DMS79 treated with DMSO at 0.1 percent for 48 hours (cell line): ENCODE measurements at places on chromosomes 5 and 9.

- DNase-seq: no peak
These were observed 587.6 kb upstream of the CDH18 start for GRCh38 chr5:20575571-20575970.

DNA sequence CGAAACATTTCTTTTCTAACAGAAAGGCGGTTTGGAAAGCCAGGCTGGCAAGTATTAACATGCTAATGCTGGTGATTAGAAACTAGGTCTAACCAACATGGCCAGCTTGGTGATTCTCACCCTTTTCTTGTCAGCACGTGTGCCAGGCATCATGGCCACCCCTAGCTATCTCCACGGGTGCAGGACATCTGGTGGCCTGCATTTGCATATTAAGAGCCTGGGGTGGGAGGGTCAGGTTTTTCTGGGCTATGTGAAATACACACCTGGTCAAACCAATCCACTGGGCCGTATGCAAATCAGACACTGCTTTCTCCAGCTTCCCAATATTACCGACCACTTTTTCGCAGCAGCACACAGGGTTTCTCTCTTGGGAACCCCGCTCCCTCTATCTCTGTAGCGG is 612.1 kb downstream of the PTPRD start:
- no peak for DNase-seq

GRCh38 chr9:98576354-98576753 is 132.4 kb downstream of the GABBR2 start:
- DNase-seq: no peak

- DNase-seq: no peak
These were observed 292.9 kb upstream of the MSX2 start for GRCh38 chr5:174431504-174431903.

GRCh38 chr5:137737349-137738131 is 1.7 kb upstream of the KLHL3 start:
- no peak for DNase-seq

DNA sequence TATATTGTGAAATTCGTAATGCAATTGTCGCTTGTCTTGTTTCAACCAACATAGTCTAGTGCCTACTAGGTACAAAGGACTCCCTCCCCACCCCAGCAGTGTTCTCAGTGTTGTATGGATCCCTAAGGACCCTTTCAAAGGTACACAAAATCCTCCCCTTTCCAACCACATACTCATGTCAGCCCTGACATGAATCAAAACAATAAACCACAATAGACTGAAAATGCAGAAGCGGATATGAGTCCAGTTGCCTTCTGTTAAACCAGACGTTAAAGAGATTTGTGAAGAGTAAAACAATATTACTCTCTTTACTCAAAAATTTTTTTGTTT is 82.4 kb upstream of the IFNK start:
- DNase-seq: no peak

GRCh38 chr9:92754091-92754745 is 10.4 kb downstream of the BICD2 start:
- DNase-seq: no peak

DNA sequence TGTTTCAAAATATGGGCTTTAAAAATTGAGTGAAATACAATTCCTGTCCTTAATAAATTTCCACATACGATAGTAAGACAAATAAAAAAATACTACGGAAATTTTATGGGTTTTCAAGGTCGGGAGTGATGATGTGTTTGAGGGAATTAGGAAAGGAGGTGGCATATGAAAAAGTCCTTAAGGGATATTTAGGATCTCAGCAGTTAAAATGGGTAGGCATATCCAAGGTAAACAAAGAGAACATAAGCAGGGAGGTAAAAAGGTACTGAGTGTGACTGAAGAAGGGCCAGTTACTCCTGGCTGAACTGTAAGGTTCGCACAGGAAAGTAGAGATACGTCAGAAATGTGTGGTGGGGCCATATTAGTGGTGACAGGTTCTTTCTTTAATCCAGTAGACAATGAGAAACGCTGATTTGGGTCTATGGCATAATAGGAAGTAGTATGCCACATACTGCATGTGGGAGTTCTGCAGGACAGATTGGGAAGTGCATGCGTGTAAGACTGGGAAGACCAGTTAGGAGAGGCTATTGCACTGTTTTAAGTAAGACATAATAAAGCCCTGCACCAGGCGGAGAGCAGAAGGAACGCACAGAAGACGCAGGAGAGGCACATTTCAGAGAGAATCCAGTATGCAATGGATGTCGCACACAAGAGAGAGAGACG is 937 bp upstream of the HMGCR start:
- peak; percentile 47 for DNase-seq

GRCh38 chr5:2300861-2301574 is 418.3 kb upstream of the IRX4 start:
- no peak for DNase-seq

DNA sequence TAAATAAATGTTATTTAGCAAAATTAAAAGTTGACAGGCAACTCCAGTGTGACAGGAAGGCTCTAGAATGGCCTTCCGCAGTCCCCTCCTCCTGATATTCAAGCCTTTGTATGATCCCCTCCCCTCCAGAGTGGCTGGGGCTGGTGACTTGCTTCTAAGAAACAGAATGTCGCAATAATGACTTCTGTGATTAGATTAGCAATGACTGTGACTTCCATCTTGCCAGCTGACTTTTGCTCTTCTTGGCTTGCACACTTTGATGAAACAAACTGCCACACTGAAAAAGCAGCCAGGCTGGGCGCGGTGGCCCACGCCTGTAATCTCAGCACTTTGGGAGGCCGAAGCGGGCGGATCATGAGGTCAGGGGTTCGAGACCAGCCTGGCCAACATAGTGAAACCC is 106.5 kb upstream of the LARP1 start:
- no peak for DNase-seq

DNA sequence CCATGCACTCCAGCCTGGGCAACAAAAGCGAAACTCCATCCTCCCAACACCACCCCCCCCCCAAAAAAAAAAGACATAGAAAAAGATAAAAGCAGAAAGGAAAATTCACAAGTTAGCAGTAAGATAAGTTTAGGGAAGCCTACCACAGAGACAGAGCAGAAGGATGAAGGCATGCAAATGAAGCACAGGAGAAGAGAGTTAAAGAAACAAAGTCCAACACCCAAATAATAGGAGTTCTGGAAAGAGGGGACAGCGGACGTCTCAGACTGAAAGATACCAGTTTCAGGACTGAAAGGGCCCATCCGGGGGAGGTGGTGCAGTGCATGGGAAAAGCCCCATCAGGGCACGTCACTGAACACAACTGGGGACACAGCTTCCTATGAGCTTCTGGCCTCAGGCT is 54.3 kb downstream of the OTULIN start:
- no peak for DNase-seq

- DNase-seq: no peak
These were observed 389.1 kb downstream of the GADD45G start for GRCh38 chr9:89993678-89994630.

DNA sequence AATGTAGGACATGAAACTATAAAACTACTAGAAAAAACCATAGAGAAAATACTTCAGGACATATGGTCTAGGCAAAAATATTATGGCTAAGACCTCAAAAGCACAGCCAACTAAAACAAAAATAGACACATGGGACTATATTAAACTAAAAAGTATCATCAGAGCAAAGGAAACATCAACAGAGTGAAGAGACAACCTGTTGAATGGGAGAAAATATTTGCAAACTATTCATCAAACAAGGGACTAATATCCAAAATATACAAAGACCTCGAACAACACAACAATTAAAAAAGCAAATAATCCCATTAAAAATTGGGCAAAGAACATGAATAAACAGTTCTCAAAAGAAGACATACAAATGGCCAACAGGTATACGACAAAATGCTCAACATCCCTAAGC is 210.9 kb downstream of the PCSK1 start:
- DNase-seq: no peak

DNA sequence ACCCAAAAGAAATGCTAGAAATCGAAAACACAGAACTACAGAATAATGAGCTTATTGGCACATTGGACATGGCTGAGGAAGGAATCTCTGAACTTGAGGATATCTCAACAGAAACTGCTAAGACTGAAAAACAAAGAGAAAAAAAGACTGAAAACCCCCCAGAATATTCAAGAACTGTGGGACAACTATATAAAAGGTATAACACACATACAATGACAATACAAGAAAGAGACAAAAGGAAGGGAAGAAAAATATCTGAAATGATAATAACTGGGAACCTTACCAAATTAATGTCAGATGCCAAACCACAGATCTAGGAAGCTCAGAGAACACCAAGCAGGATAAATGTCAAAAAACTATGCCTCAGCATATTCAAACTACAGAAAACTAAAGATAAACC is 68.6 kb upstream of the TNPO1 start:
- DNase-seq: no peak

DNA sequence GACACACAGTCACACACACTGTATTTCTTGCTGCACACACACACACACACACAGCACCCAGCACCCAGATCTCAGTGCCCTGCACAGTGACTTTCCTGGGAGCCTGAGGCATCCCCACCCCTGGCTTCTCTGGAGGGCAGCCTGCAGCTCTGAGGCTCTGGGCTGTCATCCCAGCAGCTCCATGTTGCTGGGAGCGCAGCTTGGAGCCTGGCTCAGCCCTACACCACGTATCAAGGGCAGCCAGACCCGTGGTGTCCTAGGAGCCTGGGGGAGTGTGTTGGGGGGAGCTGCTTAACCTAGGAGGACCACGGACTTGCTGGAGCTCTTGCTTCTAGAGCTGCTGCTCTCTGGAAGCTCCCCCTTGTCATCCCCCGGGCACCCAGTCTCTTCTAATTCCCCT is 5.2 kb downstream of the IER5L start:
- DNase-seq: no peak
